ENCODE measurements at places on chromosomes 7 and 10. TPM values are rescaled to one million over a fixed set of nuclear protein-coding genes. Genes with fewer than 3 reads are reported as not detected.

ANKRD2 gene
- total RNA-seq = 0.24 TPM

TAF3 gene
- total RNA-seq = 6.3 TPM

MUC12 gene
- 331 TPM for total RNA-seq

ANKRD30A gene
- total RNA-seq = not detected

FBXL13 gene
- total RNA-seq = 0.17 TPM

SLC39A12 gene
- 0.15 TPM for total RNA-seq

SCART1 gene
- 1.3 TPM for total RNA-seq

DNA sequence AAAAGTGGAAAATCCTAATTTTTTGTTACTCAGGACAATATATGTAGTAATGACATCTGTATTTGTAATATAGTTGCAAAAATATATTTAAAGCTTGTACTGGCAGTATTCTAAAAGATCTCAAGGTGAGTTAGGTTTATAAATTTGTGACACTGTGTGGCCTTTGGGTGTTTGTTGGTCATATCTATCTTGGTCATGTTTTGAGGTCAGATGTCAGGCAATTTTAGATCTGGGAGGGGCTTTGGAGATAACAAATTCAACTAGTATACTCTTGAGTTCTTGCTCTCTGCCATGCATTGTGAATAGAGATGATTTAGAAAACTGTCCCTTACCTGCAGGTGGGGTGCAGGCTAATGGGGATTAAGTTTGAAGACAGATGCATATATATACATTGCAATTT lies 3.1 kb downstream of the TBC1D12 start:
- no peak for DNase-seq

DNA sequence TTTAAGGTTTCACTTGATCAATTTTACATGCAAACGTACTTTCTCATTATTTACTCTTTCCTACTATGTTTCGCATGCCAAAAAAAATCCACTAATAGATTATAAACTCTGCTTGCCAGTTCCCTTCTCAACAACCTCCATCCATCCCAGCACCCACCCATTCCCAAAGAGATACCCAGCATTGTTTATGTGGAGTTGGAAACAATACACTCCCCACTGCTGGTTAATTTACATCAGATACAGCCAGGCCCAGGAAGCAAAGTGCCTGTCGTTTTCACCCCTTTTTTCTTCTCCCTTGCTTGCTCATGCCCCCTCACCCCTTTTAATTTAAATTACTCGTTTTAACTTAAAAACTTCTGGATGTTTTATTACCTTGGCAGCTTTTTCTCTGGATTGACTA lies 59.9 kb downstream of the HIBADH start:
- no peak for DNase-seq

DNA sequence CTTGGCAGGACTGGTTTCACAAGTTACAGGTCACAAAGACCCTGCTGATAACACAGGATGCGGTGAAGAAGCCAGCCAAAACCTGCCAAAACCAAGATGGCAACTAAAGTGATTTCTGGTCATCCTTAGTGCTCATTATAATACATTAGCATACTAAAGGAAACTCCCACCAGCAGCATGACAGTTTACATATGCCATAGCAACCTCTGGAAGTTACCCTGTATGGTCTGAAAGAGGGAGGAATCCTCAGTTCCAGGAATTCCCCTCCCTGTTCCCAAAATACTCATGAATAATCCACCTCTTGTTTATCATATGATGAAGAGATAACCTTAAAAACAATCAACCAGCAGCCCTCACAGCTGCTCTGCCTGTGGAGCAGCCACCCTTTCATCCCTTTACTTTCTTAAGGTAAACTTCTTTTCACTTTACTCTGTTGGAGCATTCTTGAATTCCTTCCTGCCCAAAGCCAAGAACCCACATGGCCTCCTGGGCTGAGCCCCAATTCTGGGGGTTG lies 21.9 kb downstream of the DPY19L1 start:
- no peak for DNase-seq

- DNase-seq = peak; percentile 35
These were observed 412.2 kb upstream of the ZMIZ1 start for GRCh38 chr10:78656417-78657162.

DNA sequence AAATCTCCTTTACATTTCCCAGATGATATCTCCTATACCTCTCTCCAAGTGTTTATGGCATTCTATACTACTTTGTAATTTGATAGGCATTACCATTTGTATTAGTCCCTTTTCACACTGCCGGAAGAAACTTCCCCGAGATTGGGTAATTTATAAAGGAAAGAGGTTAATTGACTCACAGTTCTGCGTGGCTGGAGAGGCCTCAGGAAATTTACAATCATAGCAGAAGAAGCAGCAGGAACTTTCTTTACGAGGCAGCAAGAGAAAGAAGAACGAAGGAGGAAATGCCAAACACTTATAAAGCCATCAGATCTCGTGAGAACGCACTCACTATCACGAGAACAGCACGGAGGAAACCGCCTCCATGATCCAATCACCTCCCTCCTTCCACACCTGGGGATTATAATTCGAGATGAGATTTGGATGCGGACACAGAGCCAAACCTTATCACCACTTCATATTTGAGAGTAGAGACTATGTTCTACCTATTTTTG lies 1194.6 kb downstream of the SORCS1 start:
- no peak for DNase-seq

DNA sequence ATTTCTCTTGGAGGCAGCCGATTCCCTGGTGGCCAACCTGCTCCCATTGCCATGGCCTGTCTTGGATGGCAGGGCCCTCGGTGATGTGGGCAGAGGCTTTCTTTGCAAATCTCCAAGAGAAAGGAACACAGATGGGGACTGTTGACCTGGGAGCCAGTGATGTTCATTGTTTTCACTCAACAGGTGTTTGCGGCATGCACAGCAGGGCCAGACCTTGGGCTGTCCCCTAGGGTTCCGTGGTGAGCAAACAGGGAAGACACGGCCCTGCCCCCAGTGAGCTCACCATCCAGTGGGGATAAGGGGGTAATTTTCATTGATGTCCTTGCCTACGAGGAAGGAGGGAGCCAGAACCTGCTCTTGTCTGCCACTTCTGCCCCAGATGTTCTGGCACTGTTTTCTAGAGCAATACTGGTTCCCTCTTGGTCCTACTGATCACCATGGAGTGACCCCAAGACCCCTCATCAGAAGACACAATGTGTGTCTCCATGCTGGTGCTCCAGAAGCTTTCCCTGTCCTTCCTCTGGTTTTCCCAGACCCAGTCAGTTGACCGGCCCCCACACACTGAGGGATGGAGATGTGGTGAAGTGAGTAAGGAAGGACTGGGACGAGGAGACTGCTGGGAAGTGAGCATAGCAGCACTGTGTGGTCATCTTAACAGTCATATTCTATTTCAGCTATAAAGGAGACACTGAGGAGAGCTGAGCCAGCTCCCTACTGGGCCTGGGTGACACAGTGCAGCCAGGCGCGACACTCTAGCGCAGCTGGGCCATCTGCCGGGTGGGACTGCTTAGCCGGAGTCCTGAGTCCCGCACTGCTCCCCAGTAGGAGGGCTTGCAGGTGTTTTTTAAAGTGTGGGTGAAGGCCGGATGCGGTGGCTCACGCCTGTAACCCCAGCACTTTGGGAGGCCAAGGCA lies 20.4 kb upstream of the FIGNL1 start:
- DNase-seq = no peak

- no peak for DNase-seq
These were observed 480.9 kb downstream of the ETV1 start for GRCh38 chr7:13508586-13508985.

DNA sequence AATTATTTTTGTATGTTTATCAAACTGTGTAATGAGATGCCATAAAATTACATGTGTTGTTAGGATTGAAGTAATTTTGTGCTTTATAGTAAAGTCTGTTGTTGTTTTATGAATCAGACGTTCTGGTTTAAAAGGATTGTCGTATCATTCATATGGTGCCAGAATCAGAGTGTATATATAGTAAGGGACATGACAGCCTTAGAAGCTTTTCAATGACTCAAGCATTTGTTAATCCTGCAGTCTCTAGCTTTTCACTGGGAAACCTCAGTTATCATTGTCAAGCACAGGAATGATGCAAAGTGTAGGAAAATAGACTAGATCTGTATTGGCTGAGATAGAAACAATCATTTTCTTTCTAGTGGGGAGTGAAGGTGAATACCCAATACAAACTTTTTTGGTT lies 57.5 kb downstream of the TRRAP start:
- DNase-seq = no peak

DNA sequence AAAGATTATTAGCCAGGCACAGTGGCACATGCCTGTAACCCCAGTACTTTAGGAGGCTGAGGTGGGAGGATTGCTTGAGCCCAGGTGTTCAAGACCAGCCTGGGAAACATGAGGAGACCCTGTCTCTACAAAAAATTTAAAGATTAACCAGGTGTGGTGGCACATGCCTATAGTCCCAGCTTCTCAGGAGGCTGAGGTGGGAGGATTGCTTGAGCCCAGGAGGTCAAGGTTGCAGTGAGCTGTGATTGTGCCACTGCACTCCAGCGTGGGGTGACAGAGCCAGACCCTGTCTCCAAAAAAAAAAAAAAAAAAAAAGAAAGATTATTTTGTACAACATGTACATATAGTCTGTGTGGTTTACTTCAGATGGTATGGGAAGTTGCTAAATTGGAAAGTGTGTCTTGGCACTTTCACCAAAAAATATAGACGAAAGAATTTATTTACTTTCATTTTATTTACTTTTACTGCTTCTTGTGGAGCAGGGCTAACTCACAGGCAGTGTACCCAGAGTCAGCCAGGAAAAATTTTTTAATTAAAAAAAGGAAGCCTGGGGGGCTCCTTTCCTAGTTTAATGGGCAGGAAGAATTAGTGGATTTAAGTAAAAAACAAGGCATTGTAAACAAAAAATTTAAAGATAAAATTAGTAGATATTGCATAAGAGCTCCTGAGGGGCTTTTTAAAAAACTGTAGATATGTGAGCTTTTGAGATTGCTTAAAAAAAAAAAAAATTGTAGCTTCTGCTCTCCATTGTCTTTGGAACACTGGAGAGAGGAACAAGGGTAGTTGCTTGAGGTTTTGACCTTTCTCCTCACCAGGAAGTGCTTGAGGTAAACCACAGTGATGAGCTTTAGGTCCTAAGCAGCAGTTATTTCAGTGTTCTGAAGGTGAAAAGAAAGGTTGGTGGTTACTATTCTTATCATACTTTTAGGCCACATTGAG lies 44.6 kb upstream of the VDAC2 start:
- DNase-seq = no peak

GRCh38 chr7:48454750-48455192 lies 283.5 kb downstream of the ABCA13 start:
- no peak for DNase-seq

GRCh38 chr7:3943779-3944520 lies 642.9 kb downstream of the SDK1 start:
- DNase-seq = no peak

DNA sequence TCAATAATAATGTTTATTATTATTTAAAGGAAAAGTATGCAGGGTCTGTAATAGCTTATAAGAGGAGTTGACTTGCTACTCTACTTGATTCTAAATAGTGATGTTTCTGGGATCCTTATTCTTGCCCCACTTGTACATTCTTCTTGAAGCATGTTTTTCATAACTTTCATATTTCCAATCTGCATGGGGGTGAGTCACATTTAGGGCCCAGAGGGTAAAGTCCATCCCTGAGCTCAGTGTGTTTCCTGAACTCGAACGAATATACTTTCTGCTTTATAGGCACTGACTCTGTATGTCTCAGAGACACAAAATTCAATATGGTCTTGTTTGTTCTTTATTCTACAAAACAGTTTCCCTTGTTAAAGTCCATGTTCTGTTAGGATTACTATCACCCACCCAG lies 61.0 kb upstream of the SMIM30 start:
- DNase-seq = peak; percentile 25

DNA sequence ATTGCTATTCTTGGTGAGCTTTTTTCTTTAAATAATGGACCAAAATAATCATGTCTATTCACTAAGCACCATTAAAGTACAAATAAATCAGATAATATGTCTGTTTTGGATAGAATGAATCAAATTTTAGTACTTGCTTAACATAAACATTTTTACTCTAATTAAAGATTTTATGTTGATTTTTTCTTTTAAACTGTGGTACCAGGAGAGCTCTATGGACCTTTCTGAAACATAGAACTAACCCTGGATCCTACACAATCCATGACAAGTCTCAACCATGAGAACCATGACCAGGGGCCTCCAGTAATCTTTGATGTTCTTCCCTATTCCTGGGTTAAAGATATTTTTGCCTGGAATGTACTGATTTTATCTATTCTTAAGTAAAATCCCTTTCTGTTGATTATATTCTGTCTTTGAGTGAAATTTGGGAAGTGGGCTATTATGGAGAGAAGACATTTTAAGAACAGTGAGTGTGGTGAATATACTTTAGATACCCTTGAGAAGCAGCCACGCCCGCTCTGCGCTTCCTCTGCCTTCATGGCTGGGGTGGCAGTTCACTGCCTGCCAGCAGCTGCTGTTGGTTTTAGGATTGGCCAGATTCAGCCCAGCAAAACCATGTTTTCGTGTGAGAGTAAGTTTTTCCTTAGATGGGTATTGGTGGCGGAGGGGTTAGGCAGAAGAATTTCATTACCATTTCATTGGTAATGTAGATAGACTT lies 42.2 kb upstream of the BHLHA15 start:
- DNase-seq = no peak

GRCh38 chr10:58661336-58661735 lies 148.7 kb downstream of the BICC1 start:
- no peak for DNase-seq

GRCh38 chr10:77197544-77197943 lies 440.1 kb downstream of the KCNMA1 start:
- DNase-seq = no peak

DNA sequence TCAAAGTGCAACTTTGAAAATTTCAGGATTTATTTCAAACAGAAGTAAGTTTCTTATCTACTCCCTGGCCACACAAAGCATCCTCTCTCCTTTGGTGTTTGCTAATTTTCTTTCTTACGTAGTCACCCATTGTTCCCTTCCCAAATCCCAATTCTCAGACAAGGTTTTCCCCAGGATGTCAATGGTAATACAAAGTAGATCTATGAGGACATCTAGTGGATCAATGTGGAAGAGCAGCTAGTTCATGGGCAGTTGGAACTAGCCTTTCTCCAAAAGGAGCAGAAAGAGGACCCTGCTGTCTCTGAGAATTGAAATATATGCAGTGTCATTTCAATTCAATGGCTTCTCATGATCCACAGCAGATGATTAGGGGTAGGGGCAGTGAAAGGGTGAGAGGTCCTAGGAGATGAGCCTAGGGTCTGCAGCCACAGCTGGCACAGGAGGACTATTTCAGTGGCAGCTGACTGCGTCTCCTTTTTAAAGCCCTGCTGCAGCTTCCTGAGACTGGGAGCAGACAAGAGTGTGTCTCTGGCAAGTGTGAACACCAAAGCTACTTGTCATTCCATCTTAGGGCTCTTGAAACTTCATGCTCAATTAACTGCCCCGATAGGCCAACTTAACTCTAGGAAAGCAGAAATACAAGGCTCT lies 632.6 kb downstream of the KCNMA1 start:
- DNase-seq = peak; percentile 33

- DNase-seq = no peak
These were observed 89.2 kb upstream of the FGL2 start for GRCh38 chr7:77288676-77289320.

DNA sequence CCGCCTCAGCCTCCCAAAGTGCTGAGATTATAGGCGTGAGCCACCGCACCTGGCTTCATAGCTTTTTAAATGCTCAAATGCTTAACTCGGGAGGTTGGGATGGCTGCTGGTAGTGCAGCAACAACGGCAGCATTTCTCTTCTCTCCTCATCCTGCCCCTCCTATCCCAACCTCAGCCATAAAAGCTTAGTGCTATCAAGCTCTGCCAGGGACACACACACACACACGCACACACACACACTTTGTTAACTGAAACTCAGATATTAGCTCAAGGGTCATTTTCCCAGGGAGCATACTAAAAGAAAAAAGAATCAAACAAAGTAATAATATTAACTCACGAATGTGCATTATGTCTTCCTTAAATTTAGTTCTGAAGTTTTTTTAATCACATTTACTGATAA lies 63.0 kb upstream of the HPS1 start:
- peak; percentile 44 for DNase-seq

GRCh38 chr7:98855610-98856422 lies 14.0 kb downstream of the TMEM130 start:
- DNase-seq = no peak
